ENCODE measurements at places on chromosomes 7 and 10. TPM values are rescaled to one million over a fixed set of nuclear protein-coding genes. Genes with fewer than 3 reads are reported as not detected.
A peak's percentile ranks its signal among the peaks of the same experiment; 100 is the strongest.

DNA sequence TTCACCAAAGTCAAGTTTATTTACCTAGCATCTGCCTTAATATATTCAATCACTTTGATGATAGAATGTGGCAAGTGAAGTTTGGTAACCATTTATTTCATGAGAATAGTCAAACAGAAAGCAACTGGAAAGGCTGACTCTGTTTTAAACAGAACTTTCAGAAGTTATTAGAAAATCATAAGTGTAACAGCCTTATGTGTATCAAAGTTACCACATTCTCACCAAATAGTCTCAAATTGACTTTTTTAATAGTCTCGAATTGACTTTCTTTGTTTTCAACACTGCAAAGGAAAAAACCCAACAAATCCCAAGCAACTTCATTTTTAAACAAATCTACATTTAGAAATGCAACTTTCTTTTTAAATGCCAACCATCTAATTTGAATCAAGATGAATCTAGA, 29.5 kb downstream of the NAMPT start:
- H3K27ac ChIP-seq: no peak overlapping the region
- DNase-seq: no peak
- H3K36me3 ChIP-seq: peaks cover 63% of the 10 kb centered on the region
- H3K4me3 ChIP-seq: no peak overlapping the region

DNA sequence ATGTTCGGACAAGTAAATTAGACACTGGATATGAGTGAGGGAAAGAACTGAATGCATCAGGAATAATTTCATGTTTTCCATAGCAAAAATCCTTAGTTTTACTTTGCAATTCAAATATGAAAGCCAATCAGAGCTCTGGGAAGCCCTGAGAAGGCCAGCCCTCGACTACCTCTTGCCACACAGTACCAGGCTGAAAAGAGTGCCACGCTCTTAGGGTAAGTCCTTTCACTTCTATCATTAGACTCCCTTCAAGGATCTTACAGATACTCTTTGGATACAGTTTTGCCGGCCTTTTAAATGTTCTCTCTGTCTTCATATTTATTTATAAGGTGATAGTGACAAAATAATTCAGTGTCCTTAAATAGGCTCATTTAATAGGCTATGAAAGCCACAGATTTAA, 1.9 kb downstream of the COBL start:
- H3K27ac ChIP-seq: peak overlapping the region; percentile 79
- no peak overlapping the region for H3K4me3 ChIP-seq
- H3K4me1 ChIP-seq: peaks cover 55% of the 10 kb centered on the region
- H3K27me3 ChIP-seq: no peaks in the 10 kb centered on the region
- H3K36me3 ChIP-seq: no peaks in the 10 kb centered on the region
- DNase-seq: no peak

DNA sequence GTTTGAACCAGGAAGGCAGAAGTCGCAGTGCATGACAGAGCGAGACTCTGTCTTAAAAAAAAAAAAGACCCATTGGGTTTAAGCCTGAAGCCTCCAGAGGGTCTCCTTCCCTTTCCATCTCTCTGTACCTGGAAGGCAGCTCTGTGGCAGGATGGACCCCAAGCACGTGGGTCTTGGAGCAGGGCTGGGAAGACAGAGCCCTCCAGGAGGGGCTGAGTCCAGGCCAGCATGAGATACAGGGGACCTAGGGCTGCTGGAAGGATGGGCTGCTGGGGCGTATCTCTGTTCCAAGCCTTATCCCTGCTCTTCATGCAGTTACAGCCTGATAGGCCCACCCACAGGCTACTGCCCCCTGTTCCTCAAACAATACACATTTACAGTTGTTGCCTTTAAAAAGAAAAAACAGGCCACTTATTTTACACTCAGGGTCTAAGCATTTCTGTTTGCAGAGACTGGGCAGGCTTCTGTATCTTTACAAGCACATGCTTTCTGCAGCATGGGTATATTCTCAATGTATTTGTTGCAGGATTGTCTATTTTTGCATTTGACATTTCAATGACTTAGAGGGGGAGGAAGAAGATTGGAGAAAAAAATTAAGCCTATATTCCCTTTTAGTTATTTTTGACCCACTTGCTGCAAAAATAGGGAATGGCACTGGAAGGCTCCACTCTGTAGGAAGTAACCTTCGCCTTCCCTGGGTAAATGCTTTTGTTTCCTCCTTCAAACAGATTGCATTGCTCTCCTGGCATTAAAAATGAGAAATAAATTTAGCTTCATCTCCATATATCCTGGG, 60.1 kb downstream of the FAM171A1 start:
- H3K27me3 ChIP-seq: no peaks in the 10 kb centered on the region
- H3K4me3 ChIP-seq: no peak overlapping the region
- H3K36me3 ChIP-seq: peaks cover 18% of the 10 kb centered on the region

GRCh38 chr10:11345224-11346054, 266.0 kb downstream of the USP6NL start:
- DNase-seq: peak; percentile 4
- no peaks in the 10 kb centered on the region for H3K4me1 ChIP-seq
- no peaks in the 10 kb centered on the region for H3K36me3 ChIP-seq
- no peak overlapping the region for H3K4me3 ChIP-seq
- H3K27me3 ChIP-seq: no peaks in the 10 kb centered on the region

DNA sequence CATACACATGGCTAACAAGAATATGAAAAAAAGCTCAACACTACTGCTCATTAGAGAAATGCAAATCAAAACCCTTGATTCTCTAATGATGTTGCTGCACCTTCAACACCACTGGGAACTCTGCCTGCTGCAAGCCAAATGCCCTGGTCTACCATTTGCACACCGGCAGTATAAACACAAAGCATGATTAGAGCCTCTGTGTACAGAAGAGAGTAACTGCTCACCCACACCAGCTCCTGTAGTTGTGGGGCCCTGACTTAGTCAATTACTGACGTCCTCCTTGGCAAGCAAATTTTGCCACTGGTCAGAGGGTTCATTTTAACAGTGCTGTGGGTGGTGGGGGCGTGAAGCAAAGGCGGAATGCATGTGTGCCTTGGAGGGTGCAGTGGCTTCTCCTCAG, 96.1 kb upstream of the RHEB start:
- no peak for DNase-seq
- H3K27ac ChIP-seq: no peak overlapping the region
- no peaks in the 10 kb centered on the region for H3K4me1 ChIP-seq
- no peaks in the 10 kb centered on the region for H3K27me3 ChIP-seq
- no peaks in the 10 kb centered on the region for H3K36me3 ChIP-seq
- no peak overlapping the region for H3K4me3 ChIP-seq

DNA sequence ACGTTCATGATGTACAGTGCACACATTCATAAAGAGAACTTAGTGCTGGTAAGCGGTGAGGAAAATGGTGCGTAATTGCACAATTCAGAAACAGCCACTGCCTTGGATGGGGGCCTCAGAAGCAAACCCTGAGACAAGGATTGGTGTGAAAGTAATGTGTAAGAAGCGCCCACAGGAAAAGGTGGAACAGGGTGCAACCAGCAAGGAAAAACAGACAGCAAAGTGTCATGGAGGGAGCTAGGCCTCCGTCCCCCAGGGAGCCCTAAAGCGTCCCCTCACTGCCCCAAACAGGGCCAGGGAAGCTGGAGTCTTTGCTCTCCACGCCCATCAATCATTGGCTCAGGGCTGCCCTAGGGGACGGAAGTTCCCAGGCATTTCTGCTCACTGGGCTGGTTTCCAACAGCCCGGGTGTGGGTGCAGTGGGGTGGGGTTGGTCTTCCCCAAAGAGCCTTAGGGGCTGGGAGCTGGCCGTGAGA, 9.6 kb upstream of the C10orf105 start:
- peak; percentile 8 for DNase-seq
- peaks cover 47% of the 10 kb centered on the region for H3K4me1 ChIP-seq
- peaks cover 2% of the 10 kb centered on the region for H3K27me3 ChIP-seq
- no peaks in the 10 kb centered on the region for H3K36me3 ChIP-seq

- DNase-seq: no peak
- no peak overlapping the region for H3K27ac ChIP-seq
- peaks cover 9% of the 10 kb centered on the region for H3K36me3 ChIP-seq
- H3K4me1 ChIP-seq: peaks cover 58% of the 10 kb centered on the region
- H3K27me3 ChIP-seq: no peaks in the 10 kb centered on the region
- no peak overlapping the region for H3K4me3 ChIP-seq
Observed at GRCh38 chr7:37925620-37926019, 5.2 kb downstream of the EPDR1 start.

DNA sequence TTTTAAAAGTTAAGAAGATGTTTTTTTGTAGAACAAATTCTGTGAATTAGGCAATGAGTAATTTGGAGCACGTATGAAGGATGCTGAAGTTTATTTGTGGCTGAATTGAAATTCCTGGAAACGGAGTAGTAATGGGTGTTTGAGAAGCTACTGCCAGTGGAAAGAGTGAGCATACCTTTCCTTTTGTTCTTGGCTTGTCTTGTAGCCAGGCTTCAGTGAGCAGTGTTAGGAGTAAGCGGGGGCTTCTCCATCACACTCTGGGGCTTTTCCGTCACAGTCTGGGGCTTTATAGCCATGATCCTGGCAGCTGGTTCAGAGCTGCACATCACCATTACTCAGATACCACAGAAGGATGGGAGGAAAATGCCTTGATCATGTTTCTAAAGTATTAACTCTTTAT, 32.3 kb downstream of the GARS1 start:
- H3K4me3 ChIP-seq: no peak overlapping the region
- DNase-seq: no peak
- H3K36me3 ChIP-seq: peaks cover 21% of the 10 kb centered on the region
- H3K4me1 ChIP-seq: no peaks in the 10 kb centered on the region
- no peak overlapping the region for H3K27ac ChIP-seq

DNA sequence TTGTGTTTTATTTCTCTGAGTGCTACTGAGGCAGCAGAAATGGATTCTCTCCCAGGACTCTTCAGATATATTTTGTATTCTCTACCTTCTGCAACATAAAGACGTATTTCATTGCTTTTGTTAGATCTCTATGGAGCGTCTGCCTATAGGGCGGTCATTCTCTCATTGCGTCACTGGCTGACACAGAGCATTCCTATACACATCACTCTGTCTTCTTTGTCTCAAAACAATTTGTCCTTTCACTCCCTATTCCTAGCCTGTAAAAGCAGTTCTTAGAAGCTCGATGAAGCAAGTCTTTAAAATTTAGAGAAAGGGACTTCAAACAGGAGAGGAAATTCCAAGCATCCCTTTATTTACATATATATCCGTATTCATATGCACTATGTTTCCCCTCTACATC, 120.6 kb downstream of the CPED1 start:
- no peaks in the 10 kb centered on the region for H3K4me1 ChIP-seq
- H3K36me3 ChIP-seq: no peaks in the 10 kb centered on the region
- H3K27me3 ChIP-seq: no peaks in the 10 kb centered on the region
- no peak overlapping the region for H3K27ac ChIP-seq
- DNase-seq: no peak

GRCh38 chr10:100760726-100761125, 15.3 kb downstream of the PAX2 start:
- H3K27me3 ChIP-seq: peaks cover 43% of the 10 kb centered on the region
- no peaks in the 10 kb centered on the region for H3K36me3 ChIP-seq
- no peak overlapping the region for H3K4me3 ChIP-seq
- DNase-seq: no peak

ASZ1 gene
- total RNA-seq: not detected

EMX2 gene
- total RNA-seq: not detected

OPALIN gene
- not detected for total RNA-seq

CHN2 gene
- 28.6 TPM for total RNA-seq

YKT6 gene
- 52.2 TPM for total RNA-seq

CPA2 gene
- not detected for total RNA-seq

LRRC4 gene
- total RNA-seq: not detected

TAS2R41 gene
- total RNA-seq: not detected
